Testis (tissue), 5 donors: ENCODE measurements at places on chromosomes 4 and X. TPM values are rescaled to one million over a fixed set of nuclear protein-coding genes. Genes with fewer than 3 reads are reported as not detected.

DNA sequence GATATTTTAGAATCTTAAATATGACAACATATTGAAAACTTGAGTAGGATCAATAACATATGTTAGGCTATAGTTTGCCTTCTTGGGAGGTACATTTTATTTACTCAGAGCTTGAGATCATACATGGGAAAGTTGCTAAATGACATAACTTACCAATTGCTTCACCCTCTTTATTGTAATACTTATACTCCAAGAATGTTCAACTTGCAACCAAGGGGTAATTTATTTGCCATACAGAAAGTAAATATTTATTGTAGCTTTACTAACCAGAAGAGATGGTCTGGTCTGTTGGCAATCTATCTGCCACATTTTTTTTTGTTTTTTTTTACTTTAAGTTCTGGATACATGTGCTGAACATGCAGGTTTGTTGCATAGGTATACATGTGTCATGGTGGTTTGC is 426.6 kb downstream of the ARHGAP24 start:
- no peak for DNase-seq

DNA sequence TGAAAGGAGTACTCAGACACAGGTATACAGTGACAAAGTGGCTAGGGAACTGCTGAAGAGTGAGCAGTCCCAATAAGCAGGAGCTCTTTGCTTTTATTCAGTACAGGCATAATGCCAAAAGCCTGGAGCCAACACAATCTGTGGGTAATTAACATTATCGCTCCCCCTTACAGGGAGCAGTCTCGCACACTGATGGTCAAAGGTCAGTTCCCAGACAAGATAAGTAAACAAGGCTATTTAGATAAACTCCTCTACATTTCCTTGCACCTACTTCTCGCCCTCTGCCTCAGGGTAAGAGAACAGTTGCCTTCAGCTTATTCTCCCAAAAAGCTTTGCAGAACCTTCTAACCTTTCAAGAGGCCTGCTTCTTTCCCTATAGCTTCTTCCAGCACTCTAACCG is 73.9 kb upstream of the TAF9B start:
- DNase-seq: no peak

DNA sequence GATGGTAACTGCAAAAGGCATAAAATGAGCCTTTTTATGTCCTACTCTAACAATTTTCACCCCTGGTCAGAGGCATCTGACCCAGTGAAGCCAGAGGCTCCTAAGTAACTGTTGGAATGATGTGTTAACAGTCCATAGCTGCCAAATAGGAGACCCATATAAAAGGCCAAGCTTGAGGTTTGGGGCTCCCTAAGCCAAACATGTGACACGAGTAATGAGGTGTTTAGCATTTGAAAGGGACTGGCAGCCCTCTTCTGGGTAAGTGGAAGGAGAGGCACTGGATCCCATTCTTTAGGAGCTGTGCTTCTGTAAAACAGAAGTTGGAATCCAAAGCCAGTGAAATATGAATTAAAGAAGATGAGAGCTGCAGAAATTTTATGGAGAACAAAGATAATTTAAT is 100.6 kb upstream of the PNPLA4 start:
- no peak for DNase-seq

GRCh38 chr4:25608644-25609043 is 47.0 kb upstream of the SLC34A2 start:
- no peak for DNase-seq

GRCh38 chrX:118418811-118419251 is 72.9 kb downstream of the WDR44 start:
- DNase-seq: no peak

- no peak for DNase-seq
Observed at GRCh38 chr4:53682908-53683307, 91.6 kb upstream of the LNX1 start.

- DNase-seq: no peak
Observed at GRCh38 chr4:36737691-36738090, 456.3 kb downstream of the DTHD1 start.

GRCh38 chr4:8328456-8328855 is 58.9 kb downstream of the HTRA3 start:
- DNase-seq: no peak

EDA gene
- total RNA-seq: 4.3 TPM
